ENCODE measurements at places on chromosomes 13 and 19.

DNA sequence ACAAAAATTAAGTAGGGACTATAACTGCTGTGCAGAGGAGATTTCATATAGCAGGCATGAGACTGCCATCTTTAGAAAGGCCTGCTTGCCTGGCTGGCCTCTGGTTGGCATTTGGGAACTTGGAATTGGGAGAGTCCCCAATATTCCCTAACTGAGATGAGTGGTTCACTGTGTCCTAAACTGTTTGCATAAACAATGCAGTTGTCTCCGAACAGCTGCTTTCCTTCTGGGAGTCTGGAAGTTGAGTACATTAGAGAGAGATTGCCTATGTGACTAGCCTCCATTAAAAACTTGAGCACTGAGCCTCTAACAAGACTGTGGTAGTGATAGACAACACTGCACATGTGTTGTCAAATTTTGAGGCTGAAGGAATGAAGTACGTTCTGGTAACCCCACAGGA lies 47.4 kb downstream of the STOML3 start:
- DNase-seq = no peak

GRCh38 chr19:14089662-14090508 lies 666 bp downstream of the SAMD1 start:
- DNase-seq = peak; percentile 63

DNA sequence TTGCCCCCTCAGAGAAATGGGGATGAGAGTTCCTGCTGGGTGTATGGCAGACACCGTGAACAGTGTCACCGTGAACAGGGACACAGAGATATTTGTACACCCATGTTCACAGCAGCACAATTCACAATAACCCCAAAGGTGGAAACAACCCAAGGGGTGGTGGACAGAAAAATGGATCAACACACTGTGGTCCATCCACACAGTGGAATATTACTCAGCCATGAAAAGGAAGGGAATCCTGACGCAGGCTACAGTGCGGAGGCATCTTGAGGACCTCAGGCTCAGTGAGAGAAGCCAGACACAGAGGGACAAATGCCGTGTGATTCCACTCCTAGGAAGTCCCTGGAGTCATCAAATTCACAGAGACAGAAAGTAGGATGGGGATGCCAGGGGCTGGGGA lies 7.6 kb upstream of the CELF5 start:
- DNase-seq = no peak

DNA sequence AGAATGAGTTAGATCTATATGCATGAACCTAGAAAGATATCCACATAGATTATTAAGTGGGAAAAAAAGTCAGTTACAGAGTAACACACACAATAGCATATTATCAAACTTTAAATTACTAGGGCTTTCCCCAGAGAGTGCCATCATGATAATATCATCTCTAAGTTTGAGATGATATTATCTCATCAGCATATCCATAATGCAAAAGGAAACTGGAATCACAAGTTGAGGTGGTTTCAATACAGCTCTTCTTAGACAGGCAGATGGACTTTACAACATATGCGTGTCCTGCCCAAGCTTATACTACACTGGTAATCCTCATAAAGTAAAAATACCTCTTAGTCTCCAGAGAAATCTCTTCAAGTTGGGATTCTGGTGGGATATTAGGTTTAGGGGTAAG lies 236.2 kb upstream of the SERP2 start:
- no peak for DNase-seq

DNA sequence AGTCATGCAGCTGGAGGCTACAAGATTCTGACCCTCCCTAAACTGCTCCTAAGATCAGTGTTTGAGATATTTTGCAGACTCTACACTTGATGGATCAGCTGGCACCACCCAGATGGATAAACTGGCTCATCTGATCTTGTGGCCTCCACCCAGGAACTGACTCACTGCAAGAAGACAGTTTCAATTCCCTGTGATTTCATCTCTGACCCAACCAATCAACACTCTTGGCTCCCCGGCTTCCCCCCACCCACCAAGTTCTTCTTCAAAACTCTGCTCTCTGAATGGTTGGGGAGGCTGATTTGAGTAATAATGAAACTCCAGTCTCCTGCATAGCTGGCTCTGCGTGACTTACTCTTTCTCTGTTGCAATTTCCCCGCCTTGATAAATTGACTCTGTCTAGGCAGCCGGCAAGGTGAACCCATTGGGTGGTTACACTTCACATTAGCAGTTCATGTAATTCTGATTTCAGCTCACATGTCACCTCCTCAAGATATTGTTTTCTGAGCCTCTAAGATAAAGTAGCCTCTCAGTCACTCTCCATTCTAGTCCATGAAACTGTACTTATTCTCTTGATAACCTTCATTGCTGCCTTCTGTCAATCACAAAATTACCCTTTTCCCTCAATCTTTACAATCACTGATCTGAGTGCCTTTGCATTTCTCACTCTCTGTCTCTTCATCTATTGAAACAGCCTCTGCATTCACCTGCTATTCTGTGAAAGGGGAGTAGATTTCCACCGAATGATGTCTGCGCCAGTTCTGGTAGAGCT lies 9.9 kb upstream of the FPR3 start:
- no peak for DNase-seq

DNA sequence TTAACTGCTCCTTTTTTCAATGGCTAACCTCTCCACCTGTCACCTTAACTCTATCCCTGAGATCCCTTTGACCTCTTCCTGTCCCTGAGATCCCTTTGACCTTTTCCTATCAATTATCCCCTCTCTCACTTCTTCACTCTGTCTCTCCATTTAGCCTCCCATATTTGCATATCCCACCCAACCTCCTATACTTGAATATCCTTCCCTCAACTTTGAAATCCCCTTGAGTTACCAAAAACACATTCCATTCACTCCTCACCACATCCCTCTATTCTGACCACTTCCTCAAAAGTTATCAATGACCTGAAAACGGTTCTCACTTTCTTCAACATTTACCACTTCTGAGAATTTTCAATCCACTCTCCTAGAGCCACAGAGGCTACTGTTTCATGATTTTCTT lies 3.0 kb downstream of the MYCBP2 start:
- no peak for DNase-seq

DNA sequence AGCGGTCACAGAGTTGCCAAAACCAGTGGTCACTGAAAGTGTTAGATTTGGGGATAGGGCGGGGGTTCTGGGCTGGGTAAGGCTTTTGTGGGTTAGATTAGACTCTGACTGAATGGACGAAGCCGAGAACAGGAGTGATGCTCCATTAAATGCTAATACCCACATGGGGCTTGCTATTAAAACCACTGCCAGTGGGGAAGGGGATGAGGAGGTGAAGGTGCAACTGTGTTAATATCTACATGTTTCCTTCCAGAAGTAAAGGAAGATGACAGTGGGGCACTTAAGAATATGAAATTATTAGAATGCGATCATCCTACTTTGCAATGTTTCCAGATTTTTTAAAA lies 573 bp upstream of the ZNF614 start:
- no peak for DNase-seq

GRCh38 chr13:41709511-41709910 lies 251.4 kb downstream of the VWA8 start:
- DNase-seq = no peak

- no peak for DNase-seq
Observed at GRCh38 chr13:72258340-72258981, 391.5 kb upstream of the DACH1 start.

DNA sequence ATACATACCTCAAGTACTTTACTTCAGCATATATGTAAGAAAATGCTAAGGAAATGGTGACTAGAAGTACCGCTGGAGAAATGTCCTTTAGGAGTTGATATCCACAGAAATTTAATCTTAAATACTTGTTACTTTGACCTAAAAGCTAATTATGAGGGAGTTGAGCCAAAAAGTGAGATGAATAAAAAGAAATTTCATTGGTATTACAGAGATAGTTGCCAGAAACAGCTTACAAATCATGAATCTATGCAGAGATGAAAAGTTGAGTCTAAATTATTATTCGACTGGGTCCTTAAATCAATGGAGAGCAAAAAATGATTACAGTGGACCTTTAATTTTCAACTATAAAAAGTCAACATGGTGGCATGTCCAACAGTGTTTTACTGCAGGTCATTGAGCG lies 160.9 kb downstream of the MZT1 start:
- DNase-seq = no peak

DNA sequence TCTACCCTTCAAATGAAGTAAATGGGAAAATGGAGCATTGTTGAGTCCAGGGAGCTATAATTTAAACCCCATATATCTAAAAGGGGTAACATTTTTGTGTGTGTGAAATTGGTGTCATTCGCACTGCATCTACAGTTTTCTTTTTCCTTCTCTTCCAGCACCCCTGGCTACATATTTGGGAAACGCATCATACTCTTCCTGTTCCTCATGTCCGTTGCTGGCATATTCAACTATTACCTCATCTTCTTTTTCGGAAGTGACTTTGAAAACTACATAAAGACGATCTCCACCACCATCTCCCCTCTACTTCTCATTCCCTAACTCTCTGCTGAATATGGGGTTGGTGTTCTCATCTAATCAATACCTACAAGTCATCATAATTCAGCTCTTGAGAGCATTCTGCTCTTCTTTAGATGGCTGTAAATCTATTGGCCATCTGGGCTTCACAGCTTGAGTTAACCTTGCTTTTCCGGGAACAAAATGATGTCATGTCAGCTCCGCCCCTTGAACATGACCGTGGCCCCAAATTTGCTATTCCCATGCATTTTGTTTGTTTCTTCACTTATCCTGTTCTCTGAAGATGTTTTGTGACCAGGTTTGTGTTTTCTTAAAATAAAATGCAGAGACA lies 28.6 kb downstream of the ALOX5AP start:
- no peak for DNase-seq

GRCh38 chr19:11617180-11618062 lies 20.1 kb downstream of the ZNF627 start:
- DNase-seq = no peak

DNA sequence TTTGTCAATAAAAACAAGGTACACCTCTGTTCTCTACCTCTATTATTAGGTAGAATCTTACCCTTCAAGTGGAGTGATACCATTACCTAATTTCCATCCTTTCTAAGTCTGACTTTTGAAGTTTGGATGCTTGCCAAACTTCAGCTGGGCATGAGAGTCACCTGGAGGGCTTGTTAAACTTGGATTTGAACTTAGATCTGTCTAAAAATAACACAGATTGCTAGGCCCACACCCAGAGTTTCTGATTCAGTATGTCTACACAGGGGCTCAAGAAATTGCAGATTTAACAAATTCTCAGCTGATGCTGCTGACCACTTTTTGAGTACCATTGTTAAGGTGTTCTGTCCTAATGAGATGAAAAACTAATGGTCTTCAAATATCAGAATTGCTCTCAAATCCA lies 512.2 kb downstream of the LMO7 start:
- no peak for DNase-seq
